ENCODE measurements at places on chromosomes 12 and 14.

- no peak for DNase-seq
Measured at GRCh38 chr12:69556383-69556782, 28.9 kb upstream of the CCT2 start.

DNA sequence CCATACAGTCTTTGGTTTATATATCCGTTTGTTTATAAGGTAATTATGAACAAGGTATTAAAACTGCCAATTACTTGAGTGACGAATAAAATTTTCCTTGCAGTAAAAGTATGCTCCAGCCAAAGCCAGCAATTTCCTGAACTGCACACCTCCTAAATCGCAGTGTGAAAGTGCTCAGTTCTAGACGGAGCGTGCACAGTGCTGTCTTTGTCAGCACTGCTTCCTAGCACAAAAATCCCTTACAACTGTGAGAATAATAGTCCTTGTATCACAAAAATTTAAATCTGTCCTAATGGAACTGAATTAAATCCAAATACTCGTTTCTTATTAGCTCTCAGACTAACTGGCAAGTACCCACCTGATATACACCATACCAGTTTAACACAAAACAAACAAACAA, 26.3 kb downstream of the LRIG3 start:
- DNase-seq: no peak

DNA sequence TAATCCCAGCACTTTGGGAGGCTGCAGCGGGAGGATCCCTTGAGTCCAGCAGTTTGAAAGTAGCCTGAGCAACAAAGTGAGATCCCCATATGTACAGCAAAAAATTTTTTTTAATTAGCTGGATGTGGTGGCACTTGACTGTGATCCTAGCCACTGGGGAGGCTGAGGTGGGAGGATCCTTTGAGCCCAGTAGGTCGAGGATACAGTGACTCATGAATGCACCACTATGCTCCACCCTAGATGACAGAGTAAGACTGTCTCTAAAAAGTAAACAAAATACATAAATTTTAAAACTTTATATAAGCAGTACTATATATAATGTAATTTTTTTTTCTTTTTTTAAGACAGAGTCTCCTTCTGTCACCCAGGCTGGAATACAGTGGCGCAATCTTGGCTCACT, 115.4 kb downstream of the ESR2 start:
- DNase-seq: no peak

- no peak for DNase-seq
Measured at GRCh38 chr12:83528571-83528970, 841.9 kb downstream of the TMTC2 start.

GRCh38 chr14:37223947-37224474, 26.3 kb downstream of the MIPOL1 start:
- no peak for DNase-seq

DNA sequence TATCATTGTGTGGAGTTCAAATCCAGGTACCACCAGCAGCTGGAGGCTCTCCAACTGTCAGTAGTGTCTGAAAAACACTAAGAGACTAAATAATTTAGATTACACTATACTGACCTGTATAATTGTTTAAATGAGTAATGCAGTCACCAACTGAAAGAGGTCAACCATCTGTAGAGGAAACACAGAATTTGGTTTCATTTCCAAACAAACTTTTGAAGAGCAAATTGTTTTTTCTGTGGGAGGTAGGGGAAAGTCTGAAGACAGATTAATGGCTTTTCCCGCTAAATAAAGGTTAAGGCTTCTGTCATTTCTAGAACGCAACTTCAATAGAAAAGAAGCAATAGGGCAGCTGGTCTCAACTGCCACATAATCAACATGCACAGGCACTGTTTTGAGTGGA, 462.6 kb downstream of the PRKD1 start:
- no peak for DNase-seq

DNA sequence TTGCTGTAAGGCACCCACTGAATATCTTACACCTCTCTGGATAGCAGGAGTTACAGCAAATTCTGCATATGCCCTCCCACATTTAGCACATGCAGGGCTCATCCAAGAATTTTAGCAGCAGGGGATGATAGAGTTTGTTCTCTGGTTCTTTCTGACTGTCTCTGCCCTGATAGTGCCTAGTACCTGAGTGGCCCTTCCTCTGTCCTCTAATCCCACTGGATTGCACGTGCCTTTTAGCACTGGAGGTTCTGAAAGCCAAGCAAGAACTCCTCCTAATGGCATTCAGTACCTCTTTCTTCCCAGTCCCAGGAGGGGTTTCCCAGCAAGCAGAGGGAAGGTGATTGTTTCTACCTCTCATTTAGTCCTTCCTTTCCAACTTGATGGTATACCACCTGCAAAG, 406.4 kb downstream of the ZFP36L1 start:
- no peak for DNase-seq

DNA sequence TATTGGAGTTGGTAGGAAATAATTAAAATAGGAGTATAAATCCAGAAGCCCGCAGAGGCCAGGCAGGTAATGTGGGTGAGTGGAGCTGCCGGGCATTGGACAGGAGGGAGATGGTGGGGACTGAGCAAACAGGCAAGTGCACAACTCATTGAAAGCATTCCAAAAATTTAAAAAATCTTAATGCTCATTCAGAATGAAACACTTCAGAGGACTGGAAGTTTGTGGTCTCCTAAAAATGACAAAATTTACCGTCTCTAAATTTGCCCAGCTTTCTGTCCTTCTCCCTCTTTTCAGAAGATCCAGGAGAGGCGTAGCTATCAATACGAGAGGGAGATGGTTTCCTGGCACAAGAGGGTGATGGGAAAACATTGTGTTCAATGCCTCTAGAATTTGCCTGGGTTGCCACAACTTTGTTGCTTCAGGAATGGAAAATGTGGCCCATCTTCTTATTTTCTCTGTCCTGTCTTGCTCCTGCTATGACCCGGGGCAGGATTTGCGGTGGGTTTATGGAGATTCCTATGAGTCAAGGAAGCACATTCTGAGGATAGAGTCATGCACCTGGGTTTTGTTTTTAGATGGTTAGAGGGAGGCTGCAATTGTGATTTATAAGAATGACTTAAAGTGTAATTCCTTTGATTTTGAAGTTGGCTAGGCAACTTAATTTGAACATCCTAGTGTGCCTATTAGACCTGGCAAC, 72.2 kb downstream of the BORCS5 start:
- DNase-seq: no peak

DNA sequence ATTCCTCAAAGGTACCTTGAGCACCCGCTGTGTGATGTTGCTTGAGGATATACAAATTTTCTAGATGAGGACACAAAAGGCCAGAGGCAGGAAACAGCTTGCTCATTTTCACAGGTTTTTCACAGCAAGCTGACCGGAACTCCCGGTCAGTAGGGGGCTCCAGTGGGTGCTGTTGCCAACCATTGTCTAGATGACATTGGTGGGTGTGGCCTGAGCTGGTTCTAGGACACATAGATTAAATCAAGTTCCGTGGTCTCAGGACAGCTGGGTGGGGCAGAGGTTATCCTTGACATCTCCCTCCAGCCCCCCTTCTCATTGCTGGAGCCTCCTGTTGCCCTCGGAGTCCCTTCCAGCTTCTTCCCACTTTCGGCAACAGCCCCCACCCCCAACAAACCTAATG, 153.6 kb upstream of the FKBP4 start:
- no peak for DNase-seq

DNA sequence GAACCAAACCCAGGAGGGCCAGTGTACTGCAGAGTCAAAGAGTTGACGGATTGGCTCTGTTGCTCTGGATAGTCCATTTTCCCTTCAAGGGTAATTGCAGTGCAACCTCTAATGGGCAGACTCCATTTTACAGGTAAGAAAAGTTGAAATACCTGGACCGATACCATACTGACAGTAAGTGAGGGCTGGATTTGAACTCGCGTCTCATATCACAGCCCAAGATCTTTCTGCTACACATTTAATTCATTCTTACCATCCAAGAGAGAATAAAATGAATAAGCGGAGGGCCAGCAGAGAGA, 356 bp upstream of the ZC3H14 start:
- DNase-seq: no peak

DNA sequence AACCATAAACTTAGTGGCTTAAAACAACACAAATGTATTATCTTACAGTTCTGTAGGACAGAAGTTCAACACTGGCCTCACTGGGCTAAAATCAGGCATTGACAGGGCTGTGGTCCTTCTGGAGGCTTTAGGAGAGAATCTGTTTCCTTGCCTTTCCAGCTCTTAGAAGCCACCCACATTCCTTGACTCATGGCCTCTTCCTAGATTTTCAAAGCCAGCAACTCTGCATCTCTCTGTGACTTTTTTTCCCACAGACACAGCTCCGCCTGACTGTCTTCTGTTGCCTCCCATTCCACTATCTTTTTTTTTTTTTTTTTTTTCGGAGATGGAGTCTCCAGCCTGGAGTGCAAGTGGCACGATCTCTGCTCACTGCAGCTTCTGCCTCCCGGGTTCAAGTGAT, 11.8 kb upstream of the NFATC4 start:
- DNase-seq: no peak

DNA sequence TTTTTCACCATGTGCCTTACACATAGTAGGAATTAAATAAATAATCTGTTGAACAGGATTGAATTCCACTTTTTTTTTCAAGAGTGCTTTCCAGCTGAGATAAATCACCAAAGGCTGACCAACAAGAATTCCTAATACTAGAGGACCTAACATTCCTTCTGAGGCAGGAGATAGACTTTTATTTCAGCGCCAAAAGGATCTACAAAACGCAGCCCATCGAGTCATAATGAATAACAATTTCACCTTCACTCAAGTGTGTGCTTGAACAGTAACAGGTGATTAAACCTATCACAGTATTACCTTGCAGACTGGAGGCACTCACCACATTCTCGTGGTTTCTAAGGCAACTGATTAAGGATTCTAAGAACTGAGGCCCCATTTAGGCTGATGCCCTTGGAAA, 224.3 kb upstream of the ATP2B1 start:
- DNase-seq: no peak

- no peak for DNase-seq
Measured at GRCh38 chr12:6369916-6370575, 5.3 kb downstream of the SCNN1A start.

GRCh38 chr14:96519970-96520369, 17.8 kb downstream of the PAPOLA start:
- DNase-seq: no peak

- DNase-seq: no peak
Measured at GRCh38 chr12:121222847-121223246, 12.9 kb downstream of the P2RX4 start.

DNA sequence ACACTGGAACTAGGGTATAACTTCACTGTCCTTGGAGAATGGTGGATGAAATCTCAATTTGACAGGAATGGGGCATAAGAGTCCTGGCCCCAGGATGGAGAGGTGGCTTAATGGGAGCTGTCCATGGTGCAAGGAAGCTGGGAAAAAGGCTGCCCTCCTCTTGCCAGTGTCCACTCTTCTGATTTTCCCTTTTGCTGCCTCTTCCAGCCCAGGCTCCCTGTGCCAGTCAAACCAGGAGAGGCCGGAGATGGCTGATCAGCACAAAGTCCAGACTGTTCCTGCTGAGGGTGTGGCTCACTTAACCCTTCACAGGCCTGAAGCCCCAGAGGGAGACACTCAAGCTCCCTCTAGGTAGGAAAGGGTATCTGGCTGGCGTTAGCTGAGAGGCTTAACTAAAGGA, at the start of gene MYO1A:
TSS of gene MYO1A (minus strand) at position 240 of the 400 bp plus-strand sequence. CDS start 1,806 bp downstream, outside the sequence.
- DNase-seq: no peak

DNA sequence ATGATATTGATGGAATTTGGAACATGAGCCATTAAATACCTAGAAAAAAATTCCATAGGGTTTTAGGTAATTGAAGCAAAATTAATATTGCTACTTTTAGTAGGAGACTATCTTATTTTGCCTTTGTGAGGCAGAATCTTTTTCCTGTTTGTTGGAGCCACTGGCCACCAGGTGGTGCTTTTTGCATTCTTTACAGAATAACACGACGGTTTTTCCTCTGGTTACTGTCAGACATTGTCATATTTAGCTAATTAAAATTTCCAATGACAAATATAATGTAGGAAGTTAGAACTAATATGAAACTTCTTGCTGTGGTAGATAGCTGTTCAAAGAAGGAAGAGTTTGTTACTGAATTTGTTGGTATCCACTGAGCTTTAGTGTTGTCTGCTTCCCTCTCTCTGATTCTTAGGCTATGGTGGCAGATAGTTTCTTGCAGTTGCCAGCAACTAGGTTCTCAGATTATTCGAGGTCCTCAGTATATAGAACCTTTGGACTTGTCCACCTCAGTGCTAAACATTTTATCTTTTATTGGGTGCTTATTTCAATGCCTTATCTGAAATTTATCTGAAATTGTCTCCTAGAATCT, 25.7 kb downstream of the RAB21 start:
- DNase-seq: no peak

GRCh38 chr12:116977465-116978380, 67.0 kb downstream of the FBXW8 start:
- no peak for DNase-seq

GRCh38 chr14:72315714-72316113, 383.5 kb downstream of the RGS6 start:
- no peak for DNase-seq

DNA sequence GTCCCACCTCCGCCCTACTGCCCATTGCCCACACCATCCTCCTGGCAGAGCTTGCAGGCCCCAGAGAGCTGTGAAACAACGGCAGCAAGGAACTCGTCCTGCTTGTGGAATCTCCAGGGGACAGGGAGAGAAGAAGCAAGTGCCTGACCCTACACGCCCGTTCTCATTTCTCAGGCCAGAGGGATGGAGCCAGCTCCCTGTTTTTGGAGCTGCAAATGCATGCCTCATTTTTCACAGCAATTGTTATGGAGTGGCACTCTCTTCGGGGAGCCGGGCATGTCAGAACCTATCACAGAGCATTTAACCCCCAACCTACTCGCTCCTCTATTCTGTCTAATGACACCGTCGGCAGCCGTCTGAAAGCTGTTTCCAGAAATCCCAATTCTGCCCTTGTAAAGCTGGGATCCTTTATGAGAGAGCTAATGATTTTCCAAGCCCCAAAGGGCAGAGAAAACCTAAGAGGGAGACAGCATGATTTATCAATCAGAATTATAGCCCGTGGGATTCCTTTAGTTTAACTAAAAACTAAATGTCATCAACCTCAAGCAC, 222.3 kb upstream of the NOS1 start:
- no peak for DNase-seq

GRCh38 chr12:92563819-92564218, 139.0 kb upstream of the PLEKHG7 start:
- DNase-seq: no peak

DNA sequence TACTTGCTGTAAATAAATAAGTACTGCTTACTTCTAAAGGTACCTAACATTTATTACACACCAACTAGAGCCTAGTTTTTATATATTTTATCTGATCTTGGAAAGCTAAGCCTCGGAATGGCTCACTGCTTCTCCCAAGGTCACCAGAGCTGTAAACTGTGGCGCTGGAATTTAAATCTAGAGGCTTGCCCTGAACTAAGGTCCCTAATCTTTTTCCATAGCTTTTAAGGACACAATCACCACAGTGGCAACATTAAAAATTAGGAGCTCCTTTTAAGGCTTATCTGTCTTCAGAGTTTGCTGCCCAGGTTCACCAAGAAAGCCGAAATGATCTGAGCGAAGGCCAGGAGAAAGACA, 670 bp downstream of the CCNB1IP1 start:
- DNase-seq: no peak

DNA sequence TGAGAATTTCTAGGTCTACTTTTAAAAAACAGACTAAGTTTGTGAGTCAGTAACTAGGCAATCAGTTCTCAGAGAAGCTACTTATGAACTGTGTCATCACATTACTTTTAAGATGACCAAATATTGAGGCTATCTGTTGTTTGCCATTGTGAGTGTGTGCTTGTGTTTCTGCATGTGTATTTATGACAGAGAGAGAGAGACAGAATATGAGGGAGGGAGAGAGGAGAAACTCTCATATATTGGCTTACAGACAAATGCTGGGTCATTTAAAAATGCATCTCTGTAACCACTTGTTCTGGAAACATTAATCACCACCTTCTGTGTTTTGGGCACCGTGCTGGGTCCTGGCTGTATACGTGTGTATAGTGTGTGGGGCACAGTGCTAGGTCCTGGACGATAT, 161.5 kb upstream of the FRMD6 start:
- no peak for DNase-seq
